ENCODE measurements at places on chromosomes 4 and X.

- DNase-seq = no peak
Observed at GRCh38 chr4:103359900-103360299, 161.8 kb upstream of the CENPE start.

DNA sequence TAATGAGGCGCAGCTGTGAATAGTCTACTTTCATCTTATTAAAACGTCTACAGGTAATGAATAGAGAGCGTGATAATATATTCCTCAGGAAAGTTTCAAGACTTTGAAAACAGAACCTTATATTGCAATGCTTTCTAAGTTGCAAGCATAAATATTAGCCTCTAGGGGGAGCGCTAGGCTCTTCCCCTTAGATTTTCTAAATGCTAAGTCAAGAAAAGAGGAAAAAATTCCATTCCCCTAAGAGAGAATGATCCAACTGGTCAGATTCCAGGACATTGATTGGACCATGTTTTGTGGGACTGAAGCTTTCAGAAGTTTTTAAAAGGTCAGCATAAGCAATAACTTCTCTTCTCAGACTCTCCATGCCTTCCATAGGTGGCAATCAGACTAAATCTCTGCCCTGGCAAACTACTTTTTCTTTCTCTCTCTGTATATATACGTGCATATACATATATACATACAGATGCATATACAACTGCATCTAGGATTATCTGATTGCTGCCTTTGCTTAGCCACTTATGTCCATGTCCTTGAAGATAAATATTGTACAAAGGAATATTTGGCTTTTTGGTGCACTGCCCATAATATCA lies 492.9 kb downstream of the INPP4B start:
- no peak for DNase-seq

- DNase-seq = no peak
Observed at GRCh38 chr4:46550471-46550870, 160.5 kb upstream of the GABRA2 start.

DNA sequence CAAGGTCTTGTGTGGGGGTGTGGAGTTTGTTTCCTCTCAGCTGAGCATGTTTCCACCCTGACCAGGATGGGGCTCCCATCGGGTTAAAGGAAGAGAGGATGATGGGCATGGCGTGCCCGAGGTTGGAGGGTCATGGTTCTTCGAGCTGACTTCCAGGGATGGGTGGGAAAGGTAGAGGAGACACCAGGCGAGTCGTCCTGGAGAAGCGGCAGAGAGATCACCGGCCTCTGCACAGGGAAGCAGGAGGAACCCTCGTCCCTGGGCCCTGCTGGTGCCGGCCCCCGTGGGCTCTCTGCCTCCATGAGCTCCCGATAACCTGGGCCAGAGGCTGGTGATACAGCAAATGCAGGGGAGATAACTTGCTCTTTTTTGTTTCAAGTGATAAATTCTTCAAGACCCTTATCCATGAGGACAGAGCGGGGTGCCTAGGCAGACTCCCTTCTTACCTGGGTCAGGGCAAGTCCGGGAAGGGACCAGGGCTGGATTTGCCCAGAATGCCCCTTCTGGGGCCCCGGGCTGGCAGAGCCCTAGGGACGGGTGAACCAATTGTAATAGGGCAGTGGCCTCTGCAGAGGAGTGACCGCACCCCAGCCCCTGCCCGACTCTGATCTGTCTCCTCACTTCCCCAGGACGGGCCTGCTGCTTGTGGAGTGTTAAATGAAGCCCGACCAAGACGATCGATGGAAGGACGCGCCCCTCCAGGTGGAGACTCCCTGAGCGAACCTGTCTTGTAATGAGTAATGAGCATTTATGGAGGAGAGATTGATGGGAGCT lies 63.0 kb downstream of the CPZ start:
- DNase-seq = no peak

GRCh38 chr4:23355258-23355657 lies 534.6 kb downstream of the PPARGC1A start:
- DNase-seq = no peak

All from D721Med (cell line).